ENCODE measurements at places on chromosomes 3 and 15.
A peak's percentile ranks its signal among the peaks of the same experiment; 100 is the strongest.

GRCh38 chr3:88058306-88058580 is 562 bp downstream of the CGGBP1 start:
- ATAC-seq: no peak

- ATAC-seq: peak; percentile 63
These were observed 4.1 kb downstream of the TF start for GRCh38 chr3:133750259-133750656.

GRCh38 chr15:100098705-100099104 is 243.1 kb downstream of the ADAMTS17 start:
- no peak for ATAC-seq

- ATAC-seq: no peak
These were observed 194.3 kb upstream of the MDFIC2 start for GRCh38 chr3:70506775-70507174.

DNA sequence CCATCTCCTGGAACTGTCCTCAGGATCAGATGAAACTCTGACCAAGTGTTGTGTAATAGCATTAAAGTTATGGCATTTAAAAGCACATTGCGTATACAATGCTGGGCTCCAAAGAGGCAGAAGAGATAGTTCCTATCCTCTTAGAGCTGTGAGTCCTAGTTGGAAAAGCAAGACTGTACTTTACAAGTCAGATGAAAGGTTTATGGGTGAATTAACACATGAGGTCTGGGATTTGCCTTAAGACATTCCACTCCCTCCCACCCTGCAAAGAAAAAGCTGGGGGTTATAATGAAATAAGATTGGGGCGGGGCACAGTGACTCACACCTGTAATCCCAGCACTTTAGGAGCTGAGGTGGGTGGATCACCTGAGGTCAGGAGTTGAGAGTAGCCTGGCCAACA is 35.6 kb downstream of the SNAPC5 start:
- peak; percentile 75 for ATAC-seq

DNA sequence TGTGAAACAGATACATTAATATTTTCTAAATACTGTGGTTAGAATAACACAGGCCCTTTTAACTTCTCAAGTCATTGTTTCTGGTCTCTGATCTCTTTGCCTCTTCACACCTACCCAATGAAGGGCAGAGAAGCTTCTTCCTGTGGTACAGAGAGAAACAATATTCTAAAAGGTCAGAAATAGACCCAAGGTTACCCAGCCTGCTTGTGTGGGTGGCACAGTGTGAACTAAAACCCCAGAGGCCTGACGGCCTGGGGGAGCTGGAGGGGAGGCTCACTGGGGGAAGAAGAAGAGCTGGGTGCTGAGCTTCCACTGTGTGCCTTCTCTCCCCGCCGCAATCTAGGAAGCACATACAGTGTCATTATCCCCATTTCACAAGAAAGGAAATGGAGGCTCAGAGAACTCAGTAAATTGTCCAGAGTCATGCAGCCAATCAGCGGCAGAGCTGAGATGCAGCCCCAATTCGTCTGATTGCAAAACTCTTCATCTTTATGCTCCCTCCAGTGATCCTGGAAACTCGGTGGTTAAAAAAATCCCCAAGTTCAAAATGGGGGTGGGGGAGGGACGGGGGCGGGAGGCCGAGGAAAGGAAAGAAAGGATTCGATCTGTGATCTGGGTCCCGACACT is 64.1 kb upstream of the HEG1 start:
- no peak for ATAC-seq

DNA sequence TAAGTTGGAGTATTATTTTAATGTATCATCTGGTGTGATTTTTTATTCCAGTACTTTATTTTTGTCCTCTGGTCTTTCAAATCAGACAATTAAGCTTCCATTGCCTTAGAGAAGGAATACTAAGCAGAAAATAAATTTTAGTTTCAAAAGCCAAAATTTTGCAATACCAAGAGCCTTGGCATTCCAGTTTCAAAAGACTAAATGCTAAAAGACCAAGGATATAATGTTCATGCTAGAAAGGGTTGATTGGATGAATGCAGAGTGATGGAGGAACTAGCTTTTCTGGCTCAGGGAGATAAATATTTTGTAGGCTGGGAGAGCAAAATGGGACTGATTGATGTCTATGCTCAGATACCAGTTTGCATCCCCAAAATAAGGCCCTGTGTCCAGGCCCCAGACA is 6.2 kb downstream of the CD200 start:
- ATAC-seq: no peak

DNA sequence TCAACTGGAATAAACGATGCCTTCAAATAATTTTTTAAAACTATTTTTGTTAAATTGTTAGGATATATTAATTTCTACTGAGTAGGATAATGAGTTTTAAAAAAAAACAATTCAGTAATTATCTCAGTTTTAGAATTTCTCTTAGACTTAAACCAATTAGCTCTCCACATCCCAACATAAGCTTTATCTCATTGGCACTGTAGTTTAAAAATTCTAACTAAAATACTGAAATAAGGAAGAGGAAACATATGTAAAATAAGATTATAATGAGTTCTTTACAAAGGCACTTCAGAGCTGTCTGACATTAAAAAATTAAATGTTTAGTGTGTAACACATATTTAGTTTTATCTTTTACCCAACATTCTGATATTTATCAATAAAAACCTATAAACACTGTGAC is 558.3 kb downstream of the NAALADL2 start:
- no peak for ATAC-seq

DNA sequence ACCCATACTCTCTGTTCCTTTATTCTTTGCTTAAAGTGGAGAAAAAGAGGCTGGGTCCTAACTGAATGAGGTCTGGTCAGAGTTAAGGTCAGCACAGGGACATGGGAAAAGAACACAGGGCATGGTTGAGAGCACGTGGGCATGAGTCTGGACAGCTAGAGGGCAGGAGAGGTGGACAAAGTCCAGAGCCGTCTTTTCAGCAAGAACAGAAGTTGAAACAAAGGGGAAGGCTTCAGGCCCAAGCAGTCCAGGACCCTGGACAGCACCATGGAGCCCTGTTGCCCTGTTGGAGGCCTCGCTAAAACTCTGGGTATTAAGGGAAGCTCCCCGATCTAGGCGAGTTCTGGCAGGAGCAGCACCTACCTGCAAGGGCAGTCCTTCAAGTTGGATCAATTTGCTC is 50.7 kb downstream of the XYLB start:
- peak; percentile 94 for ATAC-seq

DNA sequence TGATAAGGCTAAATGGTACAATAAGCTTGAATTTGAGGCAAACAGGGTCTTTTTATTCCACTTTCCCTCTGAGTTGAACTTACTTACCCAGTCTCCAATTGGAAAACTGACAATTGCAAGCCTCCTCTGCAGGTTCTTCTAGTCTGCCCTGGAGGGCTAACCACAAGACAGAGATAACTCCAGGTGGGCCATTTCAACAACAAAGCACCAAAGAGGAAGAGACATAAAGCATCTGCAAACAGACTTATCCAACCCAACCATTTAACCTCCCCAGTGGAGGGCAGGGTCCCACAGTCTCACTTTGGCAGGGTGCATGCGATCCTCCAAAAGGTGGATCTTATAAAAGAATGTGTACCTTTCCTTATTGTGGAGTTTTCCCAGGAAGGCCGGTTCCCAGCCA is 525.8 kb downstream of the DIPK2A start:
- ATAC-seq: no peak

- no peak for ATAC-seq
These were observed 176.5 kb upstream of the DPH6 start for GRCh38 chr15:35722501-35722900.
